ENCODE measurements at places on chromosomes 11 and 22. TPM values are rescaled to one million over a fixed set of nuclear protein-coding genes. Genes with fewer than 3 reads are reported as not detected.
A peak's percentile ranks its signal among the peaks of the same experiment; 100 is the strongest.

GRCh38 chr11:36790526-36790925 lies 192.5 kb upstream of the RAG2 start:
- no peak for DNase-seq

- no peak for DNase-seq
Measured at GRCh38 chr11:15970506-15971214, 385.7 kb downstream of the SOX6 start.

DNA sequence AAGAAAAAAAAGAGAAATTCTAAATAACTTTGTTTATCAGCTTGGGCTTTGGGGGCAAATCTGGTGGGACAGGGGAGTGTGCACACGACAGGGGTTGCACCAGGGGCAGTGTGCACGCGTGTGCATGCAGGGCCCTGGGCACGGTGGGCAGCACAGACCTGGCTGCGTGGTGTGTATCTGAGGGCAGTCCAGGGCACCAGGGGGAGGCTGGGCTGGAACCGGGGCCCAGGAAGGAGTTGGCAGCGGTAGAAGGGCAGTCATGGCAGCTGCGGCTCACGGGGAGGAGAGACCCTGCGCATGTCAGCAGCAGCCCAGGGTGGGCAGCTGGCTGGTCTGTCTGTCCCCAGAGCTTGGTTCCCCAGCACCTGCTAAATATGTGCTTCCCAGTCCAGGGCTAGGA lies 4.3 kb downstream of the KRTAP5-5 start:
- no peak for DNase-seq

DNA sequence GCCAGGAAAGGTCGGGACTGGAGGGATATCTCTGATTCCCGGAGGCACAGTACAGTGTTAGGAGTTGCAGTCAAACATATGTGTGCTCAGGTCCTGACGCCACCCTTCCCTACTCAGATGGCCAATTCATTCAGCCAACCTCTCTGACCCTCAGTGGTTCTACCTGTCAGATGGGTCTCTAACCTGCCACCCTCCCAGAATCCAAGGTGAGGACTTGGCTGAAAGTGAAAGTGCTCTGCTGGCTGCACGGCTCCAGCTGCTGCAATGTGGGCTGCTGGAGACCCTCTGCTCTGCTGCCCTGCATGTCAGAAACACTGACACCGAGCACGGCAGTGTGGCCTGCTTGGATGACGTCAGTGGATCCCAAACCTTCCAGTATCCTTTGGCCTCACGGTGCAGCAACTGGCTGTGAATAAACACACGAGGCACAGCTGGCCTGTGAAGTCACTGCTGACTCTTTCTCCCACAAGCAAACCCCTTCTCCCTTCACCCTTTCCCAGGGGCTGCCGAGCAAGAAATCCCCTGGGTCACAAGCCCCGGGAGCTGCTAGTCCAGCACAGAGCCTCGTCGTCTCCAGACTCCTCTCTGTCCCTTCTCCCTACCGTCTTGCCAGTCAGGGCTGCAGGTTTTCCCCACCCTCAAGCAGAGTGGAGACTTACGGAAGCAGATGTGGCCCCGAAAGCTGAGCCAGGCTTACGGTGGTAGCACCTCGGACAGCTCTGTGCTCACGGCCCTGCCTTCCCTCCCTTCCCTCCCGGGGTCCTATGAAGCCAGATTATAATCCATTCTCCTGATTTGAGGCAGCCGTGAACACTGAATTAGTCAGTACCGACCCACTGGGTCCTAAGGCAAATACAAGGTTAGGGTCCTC lies 24.3 kb downstream of the KIAA0930 start:
- DNase-seq: peak; percentile 21

DNA sequence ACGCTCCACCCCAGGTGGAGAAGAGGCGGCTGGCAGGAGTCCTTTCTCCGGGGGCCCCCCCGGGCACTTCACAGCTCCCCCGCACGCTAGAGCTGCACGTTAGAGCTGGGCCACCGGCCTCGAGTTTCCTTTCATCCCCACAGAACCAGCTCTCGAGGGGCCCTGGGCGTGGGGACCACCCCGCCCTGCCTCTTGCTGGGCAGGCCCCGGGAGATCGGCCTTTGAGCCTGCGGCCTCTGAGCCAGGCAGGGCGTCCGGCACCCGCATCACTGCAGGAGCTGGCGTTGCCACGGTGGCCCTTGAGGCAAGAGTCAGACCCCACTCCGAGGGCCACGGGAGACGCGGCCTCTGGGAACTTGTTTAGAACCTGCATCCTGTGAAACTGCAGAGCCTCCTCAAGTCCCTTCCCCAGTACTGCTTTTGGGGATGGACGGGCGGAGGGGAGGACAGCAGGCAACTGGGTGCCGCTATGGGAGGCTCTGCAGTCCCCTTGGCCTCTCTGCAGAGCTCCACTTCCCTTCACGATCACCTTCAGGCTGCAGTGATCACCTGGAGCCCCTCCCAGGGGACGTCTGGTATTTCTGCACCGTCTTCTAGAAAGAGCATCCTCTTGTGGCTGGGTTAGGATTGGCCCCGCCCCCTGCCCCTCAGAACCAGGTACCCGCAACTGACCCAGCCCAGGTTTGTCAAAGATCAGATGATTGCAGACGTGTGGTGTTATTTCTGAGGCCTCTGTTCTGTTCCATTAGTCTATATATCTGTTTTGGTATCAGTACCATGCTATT lies 13.9 kb upstream of the GAL start:
- DNase-seq: no peak

- DNase-seq: no peak
Measured at GRCh38 chr22:18979957-18980356, 43.9 kb upstream of the PRODH start.

Gene C11orf42
- total RNA-seq: not detected

Gene XBP1
- 73.7 TPM for total RNA-seq

Measured in left ventricle myocardium superior (tissue), 1 donor.